Posterior cingulate gyrus (tissue), 11 donors: ENCODE measurements at places on chromosomes 5 and 9.

- no peak for DNase-seq
Observed at GRCh38 chr5:176835918-176836317, 25.6 kb downstream of the UNC5A start.

DNA sequence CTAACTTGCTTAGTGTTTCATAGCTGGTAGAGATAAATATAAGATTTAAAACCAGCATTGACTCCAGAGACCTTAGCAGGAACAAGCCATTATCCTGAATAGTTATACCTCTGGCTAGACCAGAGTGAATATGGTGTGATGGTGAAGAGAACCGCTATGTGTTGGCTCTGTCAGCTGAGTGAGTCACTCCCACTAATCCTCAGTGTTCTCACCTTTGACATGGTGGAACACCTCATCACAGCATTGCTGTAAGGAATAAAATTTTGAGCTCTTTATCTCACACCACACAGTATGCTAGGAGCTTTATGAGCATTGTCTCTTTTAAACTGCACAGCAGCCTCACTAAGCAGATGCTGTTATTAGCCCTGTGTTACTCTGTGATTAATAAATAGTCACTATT, 90.7 kb upstream of the DHFR start:
- no peak for DNase-seq

GRCh38 chr5:170430866-170431437, 41.8 kb upstream of the KCNMB1 start:
- DNase-seq: no peak

GRCh38 chr5:27814983-27815382, 776.6 kb upstream of the CDH9 start:
- no peak for DNase-seq

- DNase-seq: no peak
Observed at GRCh38 chr5:72955143-72955767, 586 bp upstream of the FCHO2 start.

DNA sequence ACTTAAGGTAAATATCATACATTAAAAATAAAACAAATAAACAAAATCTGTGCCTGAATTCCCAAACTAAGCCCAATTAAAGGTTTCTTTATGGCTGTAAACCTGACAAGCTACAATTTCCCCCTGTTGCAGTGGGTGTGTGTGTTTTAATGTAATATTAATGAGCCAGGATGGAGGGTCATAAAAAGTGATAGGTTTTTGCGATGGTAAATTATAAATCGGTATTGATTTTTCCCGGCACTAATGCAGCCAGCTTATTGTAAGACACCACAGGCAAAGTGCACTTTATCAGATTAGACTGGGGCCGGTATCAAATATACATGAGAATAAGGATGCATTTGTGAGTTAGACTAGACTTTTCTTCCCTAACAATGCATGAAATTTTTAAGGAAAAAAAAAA, 120.4 kb downstream of the EBF1 start:
- no peak for DNase-seq

DNA sequence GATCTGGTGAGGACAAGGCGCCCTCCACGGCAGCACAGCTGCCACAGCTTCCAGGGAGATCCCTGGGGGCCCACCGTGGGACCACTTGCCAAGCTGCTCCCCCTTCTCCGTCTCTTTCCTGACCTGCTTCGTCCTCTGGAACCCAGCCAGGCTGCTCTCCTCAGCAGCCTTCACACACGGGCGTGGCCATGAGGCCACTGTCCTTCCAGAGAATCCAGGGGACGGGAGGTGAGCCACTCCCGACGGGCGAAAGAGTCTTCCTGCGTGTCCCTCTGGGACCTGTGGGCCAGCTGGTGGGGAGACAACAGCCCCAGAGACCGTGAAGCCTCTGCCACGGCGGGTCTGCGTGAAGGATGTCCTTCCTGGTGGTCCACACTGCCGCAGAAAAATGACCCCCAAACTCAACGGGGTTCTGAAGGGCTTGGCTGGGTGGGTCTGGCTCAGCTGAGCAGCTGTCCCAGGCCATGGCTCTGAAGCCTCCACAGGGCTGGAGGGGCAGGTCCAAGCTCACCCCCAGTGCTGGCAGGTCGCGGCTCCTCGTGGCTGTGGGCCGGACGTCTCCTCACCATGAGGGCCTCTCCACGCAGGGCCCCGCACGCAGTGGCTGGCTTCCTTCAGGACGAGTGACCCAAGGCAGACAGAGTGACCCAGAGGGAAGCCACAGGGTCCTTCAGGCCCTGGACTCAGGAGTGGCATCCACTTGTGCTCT, 47.4 kb upstream of the NKD2 start:
- no peak for DNase-seq

DNA sequence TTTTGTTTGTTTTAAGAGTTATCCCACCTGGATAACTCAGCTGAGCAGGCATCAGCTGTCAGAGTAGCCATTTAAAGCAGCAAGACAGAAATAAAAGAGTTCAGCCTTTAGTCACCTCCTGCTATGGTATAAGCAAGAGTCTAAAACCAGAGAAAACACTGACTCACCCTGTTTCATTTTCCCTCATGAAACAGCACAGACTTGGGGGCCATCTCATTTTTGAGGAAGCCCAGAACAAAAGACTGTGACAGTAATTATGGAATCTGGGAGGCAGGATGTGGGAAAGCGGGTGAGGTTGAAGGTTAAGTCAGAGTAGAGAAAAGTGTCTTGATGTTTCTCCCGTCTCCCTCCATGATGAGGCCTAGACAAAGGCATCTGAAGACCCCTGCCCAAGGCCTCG, 90.2 kb upstream of the FAM174A start:
- no peak for DNase-seq

DNA sequence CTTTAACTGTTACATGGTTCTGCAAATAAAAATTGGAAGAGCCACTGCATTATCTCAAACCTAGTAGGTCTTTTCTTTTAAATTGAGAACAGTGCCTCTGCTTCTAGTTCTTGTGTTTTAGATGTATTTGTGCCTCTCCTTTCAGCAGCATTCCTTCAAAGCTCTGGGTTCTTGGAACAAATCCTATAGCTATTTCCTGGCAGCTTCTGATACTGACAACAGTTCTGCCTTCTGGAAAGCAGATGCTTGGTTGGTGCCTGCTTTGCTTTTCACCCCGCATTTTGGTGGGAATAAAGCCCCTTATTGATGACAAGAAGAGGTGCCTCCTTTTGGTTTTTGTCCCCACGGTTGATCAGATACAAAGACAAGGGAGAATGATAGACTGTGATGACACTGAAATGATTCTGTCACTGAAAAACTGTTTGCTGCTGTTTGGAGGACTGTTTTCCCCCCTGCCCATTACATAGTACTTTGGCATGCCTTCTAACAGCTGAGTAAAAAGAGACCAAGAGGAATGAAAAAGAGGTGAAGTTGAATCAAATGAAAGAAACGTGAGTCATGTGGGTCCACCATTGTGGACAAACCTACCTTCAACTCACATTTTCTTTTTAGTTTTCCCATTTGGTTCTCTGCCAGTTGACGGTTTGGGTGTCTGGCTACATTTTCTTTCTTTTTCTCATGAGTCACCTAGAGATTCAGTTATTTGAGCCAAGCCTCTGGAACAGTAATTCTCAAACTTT, 5.6 kb downstream of the PTCD2 start:
- no peak for DNase-seq

- DNase-seq: peak; percentile 80
Observed at GRCh38 chr5:168987543-168988300, 313.2 kb downstream of the SLIT3 start.

DNA sequence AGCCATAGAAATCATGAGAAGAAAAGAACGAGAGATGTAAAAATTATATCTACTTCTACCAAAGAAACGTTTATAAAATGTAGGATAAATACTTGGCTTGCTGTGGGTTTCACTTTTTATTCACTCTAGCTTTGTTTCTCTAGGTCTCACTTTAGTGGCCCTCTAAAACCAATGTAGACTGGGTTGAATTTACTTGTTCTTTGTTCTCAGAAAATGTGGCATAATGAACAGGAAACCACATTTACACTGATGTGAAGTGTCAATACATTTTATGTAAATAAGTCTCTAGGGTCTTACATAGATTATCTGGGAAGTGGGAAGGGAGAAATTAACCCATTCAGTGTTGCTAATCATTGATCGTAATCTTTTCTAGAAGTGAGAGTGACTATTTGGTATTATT, 58.9 kb downstream of the PLPPR1 start:
- DNase-seq: no peak
